Temporal lobe (tissue), 4 donors: ENCODE measurements at places on chromosomes 6 and 20. TPM values are rescaled to one million over a fixed set of nuclear protein-coding genes. Genes with fewer than 3 reads are reported as not detected.

Gene MLN
- not detected for total RNA-seq

Gene UBD
- total RNA-seq = 0.25 TPM

Gene PNLDC1
- total RNA-seq = not detected

Gene MYBL2
- total RNA-seq = 0.98 TPM

Gene C6orf52
- total RNA-seq = 0.98 TPM

Gene DYNLT2
- 3.2 TPM for total RNA-seq

Gene VGLL2
- total RNA-seq = not detected

Gene ABT1
- 6.9 TPM for total RNA-seq

Gene FILIP1
- total RNA-seq = 1.5 TPM

Gene NKAPL
- total RNA-seq = 0.98 TPM

Gene SNPH
- total RNA-seq = 13.5 TPM

Gene PRSS35
- 6.9 TPM for total RNA-seq

Gene ATAT1
- 60.2 TPM for total RNA-seq

Gene EDN1
- total RNA-seq = 3.4 TPM

Gene NCR2
- not detected for total RNA-seq

Gene AVP
- not detected for total RNA-seq

Gene SLC44A4
- not detected for total RNA-seq

Gene RPN2
- total RNA-seq = 70.3 TPM

Gene PYGB
- total RNA-seq = 62.4 TPM

Gene DEF6
- 0.49 TPM for total RNA-seq

Gene CPXM1
- 10.1 TPM for total RNA-seq

Gene HTR1E
- total RNA-seq = not detected

Gene PABPC1L
- 5.2 TPM for total RNA-seq

Gene CST2
- not detected for total RNA-seq

Gene SLC17A1
- not detected for total RNA-seq

Gene BNIP5
- total RNA-seq = 0.25 TPM

Gene NMBR
- 4.7 TPM for total RNA-seq

Gene GLO1
- total RNA-seq = 56.3 TPM

Gene LPA
- 0.25 TPM for total RNA-seq

Gene SLC2A4RG
- 2.5 TPM for total RNA-seq

Gene PCMTD2
- total RNA-seq = 110 TPM
